GDM1 (cell line): ENCODE measurements at places on chromosomes 1 and 21.

GRCh38 chr1:195328681-195329080 lies 1279.6 kb downstream of the KCNT2 start:
- no peak for DNase-seq

GRCh38 chr21:32424674-32425073 lies 12.2 kb downstream of the EVA1C start:
- no peak for DNase-seq

DNA sequence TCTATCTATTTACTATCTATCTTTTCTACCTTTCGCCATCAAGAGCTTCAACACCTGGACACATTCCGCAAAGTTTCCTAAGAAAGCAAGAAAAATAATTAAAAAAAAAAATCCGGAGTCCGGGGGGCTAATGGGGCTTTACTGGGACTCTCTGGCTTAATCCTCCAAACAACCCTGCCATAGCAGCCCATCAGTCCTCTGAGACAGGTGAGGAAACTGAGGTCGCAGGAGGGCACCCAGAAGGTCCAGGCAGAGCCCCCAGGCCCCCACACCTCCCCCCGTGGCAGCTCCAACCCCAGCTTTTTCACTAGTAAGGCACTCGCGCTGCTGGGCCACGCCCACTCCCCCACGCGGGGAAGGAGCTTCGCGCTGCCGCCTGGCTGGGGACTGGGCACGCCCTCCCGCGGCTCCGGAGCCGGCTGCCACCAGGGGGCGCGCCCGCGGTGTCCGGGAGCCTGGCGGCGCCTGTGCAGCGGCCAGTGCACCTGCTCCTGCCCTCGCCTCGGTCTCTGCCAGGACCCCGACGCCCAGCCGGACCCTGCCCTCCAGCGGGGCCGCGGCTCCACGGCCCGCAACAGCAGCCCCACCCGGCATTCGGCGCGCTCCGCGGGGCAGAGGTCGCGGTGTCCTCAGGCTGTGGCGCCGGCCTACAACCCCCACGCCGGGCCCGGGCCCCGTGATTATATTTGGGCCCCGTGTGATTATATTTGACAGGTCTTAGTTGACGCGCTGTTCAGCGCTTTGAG lies 54.1 kb upstream of the SAMD11 start:
- peak; percentile 68 for DNase-seq

DNA sequence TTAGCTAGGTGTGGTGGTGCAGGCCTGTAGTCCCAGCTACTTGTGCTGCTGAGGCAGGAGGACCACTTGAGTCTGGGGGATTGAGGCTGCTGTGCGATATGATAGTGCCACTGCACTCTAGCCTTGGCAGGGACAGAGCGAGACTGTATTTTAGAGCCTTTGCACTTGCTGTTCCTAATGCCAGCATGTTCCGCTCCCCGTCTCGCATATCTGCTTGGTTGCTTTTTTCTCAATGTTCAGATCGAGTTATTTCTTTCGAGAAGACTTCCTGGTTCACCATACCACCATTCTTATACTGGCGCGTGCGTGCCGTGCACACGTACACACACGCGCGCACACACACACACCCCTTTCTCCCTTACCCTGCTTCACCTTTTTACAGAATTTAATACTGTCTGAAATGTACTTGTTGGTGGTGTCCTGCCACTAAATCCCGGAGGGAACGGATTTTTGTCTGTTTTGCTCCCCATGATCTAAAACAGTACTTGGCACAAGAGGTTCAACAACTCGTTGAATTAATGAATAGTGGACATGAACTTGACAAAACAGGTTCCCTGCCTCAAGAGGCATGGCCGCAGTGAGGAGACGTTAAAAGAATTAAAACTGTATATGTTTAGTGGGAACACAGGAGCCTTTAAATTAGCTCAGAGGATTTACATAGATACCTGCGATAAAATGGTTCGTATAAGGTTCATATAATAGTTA lies 1.1 kb upstream of the RPRD2 start:
- DNase-seq = no peak
